ENCODE measurements at places on chromosomes 13 and 19.

- DNase-seq, result no peak
Observed at GRCh38 chr13:35593651-35594050, 117.2 kb upstream of the MAB21L1 start.

DNA sequence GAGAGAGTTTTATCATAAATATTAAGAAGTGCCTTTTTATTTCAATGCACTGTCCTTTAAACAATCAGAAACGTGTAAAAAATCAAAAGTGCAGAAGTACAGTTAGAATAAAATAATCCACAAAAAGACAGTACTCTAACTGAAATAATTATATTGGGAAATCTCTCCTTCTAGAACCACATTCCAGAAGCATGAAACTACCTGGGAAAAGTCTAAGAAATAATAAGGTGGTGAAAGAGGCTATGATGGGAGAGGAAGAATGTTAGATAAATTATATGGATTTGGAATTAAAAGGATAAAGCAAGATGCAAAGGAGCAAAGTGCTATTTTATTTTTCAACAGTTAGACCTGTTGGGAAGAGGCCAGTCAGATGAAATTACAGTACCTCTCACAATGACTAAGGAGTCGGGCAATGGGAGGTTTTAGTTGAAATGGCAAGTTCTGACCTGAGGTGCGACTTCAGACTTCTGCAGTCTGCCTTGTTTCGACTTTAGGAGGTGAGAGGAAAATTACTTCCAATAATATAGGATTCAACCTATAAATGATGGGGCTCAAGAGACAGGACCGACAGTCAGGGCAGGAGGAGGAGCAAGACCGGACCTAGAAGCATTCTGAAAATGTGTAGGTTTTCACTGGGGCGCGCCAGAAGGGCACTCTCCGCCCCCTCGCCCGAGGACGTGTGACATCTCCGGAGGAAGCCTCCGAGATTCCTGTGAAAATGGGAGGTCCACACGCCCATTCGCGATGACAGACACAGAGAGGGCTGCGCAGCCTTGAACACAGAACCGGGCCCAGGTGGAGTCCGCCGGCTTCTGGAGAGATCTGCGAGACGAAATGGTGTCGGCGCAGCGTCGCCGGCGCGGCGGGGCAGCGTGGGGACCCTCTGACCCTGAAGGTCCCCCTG lies 717 bp downstream of the SPRYD7 start:
- DNase-seq, result no peak

GRCh38 chr13:104816726-104817125 lies 1718.7 kb downstream of the EFNB2 start:
- no peak for DNase-seq

- DNase-seq, result no peak
Observed at GRCh38 chr19:36125557-36125956, 10.3 kb downstream of the TBCB start.

GRCh38 chr13:72126424-72126823 lies 259.4 kb upstream of the DACH1 start:
- no peak for DNase-seq

GRCh38 chr19:35955881-35956634 lies 19.9 kb downstream of the LRFN3 start:
- DNase-seq, result no peak

GRCh38 chr13:109776575-109776974 lies 9.8 kb downstream of the IRS2 start:
- DNase-seq, result no peak

DNA sequence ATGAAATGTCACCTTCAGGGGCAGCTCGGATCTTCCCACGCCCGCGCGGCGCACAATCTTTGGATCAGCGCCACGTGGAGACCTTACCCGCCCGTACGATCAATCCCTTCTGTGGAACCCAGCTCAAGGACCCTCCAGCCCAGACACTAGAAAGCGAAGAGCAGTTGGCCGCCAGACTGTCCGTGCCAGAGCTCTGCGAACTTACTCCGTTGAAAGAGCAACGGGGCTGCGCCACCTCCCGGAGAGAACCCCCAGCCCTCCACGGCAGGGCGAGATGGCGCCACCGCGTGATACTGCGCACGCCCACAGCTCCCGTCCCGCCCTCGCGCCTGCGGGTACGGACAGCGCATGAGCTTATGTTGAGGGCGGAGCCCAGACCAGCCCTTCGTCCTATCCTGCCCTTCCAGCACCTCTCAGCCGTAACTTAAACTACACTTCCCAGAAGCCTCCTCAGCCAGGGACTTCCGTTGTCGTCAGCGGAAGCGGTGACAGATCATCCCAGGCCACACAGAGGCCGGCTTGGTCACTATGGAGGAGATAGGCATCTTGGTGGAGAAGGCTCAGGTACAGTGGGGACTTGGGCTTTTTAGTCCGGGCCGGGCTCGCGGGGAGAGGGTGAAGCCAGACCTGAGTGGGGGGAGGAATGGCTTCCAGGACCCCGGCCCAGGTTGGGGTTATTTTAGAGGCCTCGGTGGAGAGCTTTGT lies at the start of gene PSMC4:
PSMC4 (plus strand) TSS at position 491 of the 705 bp plus-strand sequence; CDS start at position 529, 38 bp downstream.
- peak; percentile 95 for DNase-seq

GRCh38 chr13:73754727-73755292 lies 379.4 kb downstream of the KLF12 start:
- peak; percentile 40 for DNase-seq

- no peak for DNase-seq
Observed at GRCh38 chr13:110471833-110472162, 89.7 kb downstream of the RAB20 start.

Measured in fibroblast of skin of left biceps (primary cell).